ENCODE measurements at places on chromosomes 2 and 18.
A peak's percentile ranks its signal among the peaks of the same experiment; 100 is the strongest.

- peak; percentile 14 for DNase-seq
These were observed 255.6 kb downstream of the PTPRM start for GRCh38 chr18:7822435-7823331.

GRCh38 chr18:47944972-47945852, 14.8 kb upstream of the SMAD2 start:
- DNase-seq: peak; percentile 46

GRCh38 chr2:45739796-45740485, 88.5 kb downstream of the PRKCE start:
- no peak for DNase-seq

GRCh38 chr2:39065616-39066015, 55.2 kb downstream of the SOS1 start:
- DNase-seq: no peak

- no peak for DNase-seq
These were observed 139.4 kb downstream of the SEPTIN10 start for GRCh38 chr2:109474319-109474825.

GRCh38 chr18:59954755-59955156, 55.0 kb downstream of the PMAIP1 start:
- DNase-seq: peak; percentile 11

DNA sequence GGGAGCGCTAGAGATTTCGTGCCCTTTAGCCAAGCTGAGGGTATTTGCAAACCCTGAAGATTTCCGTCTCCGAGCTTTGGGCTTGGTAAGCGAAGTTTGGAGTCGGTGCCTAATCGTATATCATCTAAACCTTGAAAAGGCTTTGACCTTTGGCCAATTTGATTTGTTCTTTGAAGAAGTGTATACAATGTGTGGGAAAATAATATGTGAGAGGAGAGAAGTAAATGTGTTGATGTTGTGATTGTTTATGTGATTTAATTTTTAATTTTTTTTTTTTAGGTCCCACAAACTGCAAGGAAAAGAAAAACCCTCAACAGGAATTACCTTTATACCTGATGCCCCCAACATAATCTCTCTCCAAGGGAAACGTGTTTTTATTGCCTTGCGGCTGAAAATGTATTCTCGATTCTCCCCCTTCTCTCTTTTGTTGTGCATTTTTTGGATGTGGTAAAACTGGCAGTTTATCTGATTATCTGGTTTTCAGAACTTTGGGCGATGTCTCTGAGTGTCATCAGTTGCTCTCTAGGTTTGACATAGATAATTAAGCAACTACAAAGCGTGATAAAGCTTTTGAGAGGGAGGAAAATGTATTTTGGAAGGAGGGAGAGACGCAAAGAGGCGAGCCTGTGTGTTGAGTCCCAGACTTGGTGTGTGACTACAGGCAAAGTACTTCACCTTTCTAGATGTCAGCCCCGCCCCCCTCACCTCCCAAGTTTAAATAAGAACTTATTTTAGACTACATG, 912 bp upstream of the FBXO11 start:
- peak; percentile 23 for DNase-seq

GRCh38 chr2:231522418-231523180, 7.6 kb downstream of the NMUR1 start:
- DNase-seq: peak; percentile 45

GRCh38 chr2:112923967-112924338, 13.0 kb downstream of the IL37 start:
- no peak for DNase-seq

DNA sequence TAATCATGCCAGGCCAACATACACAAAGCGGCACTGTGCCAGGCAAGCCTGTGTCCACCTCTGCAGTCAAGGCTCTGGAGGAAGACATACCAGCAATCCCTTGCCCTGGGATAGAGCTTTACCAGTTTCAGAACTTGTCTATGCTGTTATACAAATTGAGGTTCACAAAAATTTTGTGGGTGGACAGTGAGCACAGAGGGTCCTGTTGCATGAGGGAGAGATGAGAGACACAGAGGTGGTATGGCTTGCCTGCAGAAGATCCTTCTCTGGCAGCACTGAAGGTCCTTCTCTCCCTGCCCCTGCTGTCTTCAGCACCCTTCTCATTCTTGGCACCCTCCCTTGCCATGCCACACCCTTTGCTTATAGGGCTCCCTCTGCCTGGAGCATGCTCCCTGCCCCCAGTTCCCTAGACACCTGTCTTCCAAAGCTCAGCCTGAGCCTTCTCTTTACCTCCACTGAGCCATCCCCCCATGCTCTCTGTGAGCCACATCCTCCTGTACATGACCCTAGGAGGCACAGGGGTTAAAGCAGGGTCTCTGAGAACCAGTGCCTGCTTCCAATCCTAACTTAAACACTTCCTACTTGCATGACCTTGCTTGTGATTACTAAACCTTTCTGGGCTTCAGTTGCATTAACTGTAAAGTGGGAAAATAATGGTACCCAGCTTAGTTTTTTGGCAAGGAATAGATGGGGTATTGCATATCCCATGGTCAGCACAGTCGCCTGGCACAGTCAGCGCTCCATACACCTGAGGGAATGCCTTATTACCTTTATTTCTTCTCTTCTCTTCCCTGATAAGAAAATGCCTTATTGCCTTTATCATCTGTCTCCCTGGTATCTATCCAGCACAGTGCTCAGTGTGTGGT, 857 bp downstream of the FABP1 start:
- DNase-seq: no peak

All from fibroblast of villous mesenchyme (primary cell).